DMS153 (cell line): ENCODE measurements at places on chromosomes 11 and 22.

DNA sequence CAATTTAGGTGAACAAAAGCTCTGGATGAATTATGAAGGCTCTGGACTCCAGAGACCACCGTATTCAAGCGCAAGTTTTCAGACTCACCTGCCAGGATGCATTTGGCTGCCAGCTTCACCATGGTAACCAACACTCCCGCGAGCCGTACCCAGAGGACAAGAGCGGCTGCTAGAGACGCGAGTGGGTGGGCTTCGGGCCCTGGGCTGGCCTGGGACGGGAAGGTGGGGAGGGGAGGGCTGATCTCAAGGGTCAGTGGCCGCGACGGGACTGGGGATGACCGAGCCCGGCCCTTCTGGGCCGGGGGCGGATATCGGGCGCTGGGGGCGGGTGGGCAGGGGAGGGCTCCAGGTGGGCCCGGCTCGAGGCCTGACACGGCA, 344 bp downstream of the IFT27 start:
- no peak for DNase-seq

- DNase-seq = no peak
Measured at GRCh38 chr22:49514641-49515040, 313.0 kb downstream of the BRD1 start.

GRCh38 chr11:87628026-87628580, 547.1 kb downstream of the RAB38 start:
- no peak for DNase-seq

DNA sequence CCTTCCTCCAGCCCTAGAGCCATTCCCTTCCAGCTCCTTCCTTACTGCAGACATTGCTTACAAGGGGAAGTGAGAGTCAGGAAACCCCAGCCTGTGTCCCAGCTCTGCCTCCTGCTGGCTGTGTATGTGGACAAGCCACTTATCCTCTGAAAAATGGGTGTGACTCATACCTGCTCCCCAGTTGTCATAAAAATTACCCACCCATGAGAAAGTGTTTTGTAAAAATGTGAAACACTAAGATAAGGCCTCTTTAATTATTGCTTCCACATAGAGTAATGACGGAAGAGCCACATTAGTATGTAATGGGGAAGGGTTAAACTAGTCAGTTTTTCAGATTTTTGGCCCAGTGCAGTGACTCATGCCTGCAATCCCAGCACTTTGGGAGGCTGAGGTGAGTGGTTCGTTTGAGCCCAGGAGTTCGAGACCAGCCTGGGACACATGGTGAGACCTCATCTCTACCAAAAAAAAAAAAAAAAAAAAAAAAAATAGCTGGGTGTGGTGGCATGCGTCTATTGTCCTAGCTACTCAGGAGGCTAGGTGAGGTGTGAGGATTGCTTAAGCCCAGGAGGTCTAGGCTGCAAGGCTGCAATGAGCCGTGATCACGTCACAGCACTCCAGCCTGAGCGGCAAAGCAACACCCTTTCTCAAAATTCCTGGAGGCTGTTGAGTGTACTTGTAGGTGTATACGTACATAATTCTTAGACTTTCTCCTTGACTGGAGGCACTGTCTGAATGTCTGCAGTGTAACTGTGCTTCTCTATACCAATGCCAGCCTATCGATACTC, 84.9 kb downstream of the CTTN start:
- DNase-seq = no peak

DNA sequence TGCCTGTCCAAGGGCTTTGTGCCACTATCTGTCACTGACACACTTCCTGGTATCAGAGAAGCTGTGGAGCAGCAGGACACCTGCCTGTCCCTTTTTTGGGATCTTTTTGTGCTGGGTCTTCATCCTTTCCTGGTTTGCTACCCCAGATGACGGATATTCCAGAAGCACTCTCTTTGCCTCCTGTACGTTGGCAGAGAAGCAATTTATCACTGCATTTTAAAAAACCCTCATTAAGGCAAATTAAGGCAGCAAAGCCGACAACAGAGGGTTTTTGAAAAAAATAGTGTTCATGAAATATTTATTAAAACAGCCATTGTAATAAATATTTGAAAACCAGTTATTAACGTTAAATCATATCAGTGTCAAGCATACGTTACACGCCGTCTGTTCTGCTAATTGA, 209.6 kb upstream of the NTM start:
- DNase-seq = no peak

DNA sequence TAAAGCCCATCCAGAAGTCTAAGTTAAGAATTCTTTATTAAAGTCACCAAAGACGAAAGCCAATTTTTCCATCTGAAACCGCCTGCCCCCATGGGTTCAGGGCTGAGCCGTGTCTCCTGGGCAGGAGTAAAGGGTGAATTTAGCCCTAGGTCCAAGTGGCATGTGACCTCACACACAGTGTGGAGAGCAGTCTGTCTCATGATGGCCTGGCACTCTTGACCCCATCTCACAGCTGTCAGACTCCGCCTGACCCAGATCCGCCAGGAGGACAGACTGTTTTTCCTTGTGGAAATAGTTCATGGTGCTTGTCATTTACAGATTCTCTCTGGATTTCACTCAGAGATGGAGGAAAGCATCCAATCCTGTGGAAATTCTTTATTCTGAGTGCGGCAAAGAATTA, 109.7 kb downstream of the GALNT18 start:
- DNase-seq = no peak

GRCh38 chr11:127412722-127413380, 412.3 kb upstream of the KIRREL3 start:
- DNase-seq = peak; percentile 35

DNA sequence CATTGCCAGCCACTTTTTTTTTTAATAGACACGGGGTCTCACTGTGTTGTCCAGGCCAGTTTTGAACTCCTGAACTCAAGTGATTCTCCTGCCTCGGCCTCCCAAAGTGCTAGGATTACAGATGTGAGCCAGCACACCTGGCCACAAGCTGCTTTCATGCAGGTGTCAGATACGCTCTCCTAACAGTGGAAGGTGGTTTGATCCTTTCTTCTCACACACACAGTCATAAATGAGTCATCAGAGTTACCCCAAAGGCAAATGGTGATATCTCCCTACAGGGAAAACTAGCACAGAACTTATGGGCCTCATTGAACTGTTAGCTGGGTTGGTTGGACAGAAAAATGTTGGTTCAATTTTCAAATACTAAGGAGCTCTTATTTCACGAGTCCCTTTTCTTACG, 38.2 kb upstream of the UBASH3B start:
- DNase-seq = no peak

DNA sequence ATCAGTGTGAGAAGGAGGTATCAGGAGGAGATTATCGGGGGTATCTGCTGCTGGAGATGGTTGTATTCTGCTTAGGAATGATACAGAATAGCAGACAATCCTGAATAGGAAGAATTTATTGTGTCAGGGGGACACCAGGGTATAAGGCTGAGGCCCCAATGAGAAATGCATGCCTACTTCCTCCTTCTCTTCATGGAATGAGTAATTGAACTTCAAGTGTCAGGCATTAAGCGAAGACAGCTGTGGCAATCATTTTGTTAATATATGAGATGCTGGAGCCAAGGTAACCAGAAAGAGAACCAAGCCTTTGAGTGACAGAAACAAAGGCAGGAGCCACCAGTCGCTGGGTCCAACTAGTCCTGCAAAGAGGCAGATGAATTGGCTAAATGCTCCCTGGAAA, 49.1 kb downstream of the KIRREL3 start:
- DNase-seq = peak; percentile 21

DNA sequence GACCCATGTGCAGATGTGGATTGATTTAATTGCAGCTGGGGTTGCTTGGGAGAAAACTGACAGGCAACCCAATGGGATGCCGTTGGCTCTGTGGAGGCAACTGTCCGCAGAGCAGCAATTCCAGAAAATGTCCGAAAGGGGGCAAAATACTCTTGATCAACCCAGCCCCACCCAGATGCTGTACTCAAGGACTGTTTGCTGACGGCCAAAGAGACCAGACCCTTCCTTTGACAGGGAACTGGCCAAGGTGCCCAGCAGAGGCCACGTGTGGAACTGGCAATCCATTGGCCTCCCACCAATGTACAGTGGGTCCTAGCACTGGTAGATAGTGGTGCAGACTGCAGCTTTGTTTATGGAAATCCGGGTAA, 29.7 kb upstream of the KCNA4 start:
- DNase-seq = no peak

DNA sequence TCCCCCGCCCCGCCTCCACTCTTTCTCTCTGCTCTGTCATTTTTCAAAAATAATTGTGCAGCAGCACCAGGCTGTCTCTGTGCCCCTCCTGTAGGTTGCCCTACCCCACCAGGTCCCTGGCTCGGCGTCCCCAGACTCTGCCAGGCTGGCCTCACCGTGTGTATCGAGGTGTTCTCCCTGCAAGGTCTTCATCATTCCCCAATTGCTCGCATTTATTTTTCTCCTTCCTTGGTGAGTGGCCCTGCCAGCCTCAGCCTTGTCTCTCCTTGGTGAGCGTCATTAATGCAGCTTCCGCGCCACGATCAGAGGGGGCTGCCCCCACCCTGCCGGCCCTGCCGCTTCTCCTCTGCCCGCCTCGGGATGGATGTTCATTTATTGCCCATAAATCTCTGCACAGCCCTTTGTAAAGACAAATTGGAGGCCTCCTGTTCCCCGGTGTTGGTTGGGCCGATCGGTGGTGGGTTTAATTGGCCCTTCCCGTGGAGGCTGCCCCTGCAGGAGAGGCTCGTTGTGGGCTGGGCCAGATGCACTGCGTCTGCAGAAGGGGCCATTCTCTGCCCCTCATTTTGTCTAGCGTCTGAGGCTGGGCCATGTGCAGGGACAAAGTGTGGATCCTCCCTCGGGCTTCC, 33.2 kb downstream of the RTN4R start:
- no peak for DNase-seq

DNA sequence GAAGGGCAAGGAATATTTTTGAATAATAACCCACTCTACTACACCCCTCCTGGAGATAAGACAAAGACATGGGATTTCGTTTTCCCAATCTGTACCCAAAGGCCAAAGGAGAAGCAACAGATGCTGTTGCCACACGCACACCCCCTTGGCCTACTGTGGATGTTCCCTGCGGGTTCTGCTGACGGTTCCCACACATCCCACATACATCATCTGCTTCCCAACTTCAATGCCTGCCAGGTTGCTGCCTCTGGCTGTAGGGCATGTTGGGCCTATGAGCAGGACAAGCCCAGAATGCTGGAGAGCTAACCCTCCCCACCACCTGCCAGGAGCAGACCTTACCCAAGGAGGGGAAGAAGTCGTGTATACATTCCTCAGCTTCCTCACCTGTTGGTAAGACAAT, 13.6 kb upstream of the RBFOX2 start:
- no peak for DNase-seq

DNA sequence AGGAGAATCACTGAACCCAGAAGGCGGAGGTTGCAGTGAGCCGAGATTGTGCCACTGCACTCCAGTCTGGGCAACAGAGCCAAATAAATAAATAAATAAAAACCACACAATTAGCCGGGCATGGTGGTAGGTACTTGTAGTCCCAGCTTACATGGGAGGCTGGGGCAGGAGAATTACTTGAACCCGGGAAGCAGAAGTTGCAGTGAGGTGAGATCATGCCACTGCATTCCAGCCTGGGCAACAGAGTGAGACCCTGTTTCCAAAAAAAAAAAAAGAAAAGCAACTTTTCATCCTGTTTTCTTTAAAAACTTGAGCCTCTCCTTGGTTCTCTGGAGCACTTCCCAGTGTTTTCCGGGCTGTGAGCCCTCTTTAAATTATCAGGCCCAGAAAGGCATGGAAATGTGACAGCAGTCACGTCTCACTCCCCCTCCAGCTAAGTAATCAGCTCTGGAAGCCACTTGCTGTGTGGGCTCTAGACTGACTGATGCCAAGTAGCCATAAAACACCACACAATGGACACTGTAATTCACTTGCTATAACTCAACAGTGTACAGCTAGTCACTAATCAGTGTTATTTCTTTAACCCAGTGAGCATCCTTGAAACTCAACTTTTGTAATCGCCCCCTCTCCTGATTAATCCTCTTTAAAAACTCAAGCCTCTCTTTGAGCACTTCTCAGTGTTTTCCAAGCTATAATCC, 13.0 kb upstream of the MCHR1 start:
- DNase-seq = peak; percentile 34

- DNase-seq = peak; percentile 97
Measured at GRCh38 chr11:34667810-34668582, 47.1 kb downstream of the EHF start.

DNA sequence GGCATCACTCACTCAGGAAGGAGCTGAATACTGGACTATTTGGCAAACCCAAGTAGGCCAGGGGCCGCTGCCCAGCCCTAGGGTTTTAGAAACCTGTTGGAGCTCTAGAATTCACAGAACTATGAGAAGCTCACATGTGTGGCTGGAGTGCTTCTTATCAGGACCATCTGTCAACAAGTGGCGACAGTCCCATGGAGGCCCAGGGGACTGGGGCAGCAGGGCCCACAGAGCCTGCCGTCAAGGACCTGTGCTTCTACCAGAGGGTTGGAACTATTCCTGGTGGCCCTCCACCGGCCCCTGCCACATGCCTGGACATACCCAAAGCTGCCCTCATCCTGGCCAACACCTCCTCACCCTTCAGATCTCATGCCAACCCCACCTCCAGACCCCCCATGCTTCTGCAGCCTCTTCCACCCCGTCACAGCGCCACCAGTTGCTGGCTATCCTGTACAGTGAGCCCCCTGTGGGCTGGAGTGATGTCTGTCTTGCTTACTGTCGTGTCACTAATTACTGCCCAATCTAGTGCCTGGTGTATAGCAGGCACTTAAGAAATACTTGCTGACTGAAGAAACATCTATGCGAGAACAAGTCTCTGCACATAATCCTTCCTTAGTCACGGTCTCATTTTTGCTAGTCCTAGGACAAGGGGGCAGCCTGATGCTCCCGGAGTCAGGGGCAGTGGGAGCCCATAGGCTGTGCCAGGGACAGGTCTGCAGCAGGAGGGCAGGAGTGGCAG, 27.2 kb upstream of the RASL10A start:
- DNase-seq = no peak

DNA sequence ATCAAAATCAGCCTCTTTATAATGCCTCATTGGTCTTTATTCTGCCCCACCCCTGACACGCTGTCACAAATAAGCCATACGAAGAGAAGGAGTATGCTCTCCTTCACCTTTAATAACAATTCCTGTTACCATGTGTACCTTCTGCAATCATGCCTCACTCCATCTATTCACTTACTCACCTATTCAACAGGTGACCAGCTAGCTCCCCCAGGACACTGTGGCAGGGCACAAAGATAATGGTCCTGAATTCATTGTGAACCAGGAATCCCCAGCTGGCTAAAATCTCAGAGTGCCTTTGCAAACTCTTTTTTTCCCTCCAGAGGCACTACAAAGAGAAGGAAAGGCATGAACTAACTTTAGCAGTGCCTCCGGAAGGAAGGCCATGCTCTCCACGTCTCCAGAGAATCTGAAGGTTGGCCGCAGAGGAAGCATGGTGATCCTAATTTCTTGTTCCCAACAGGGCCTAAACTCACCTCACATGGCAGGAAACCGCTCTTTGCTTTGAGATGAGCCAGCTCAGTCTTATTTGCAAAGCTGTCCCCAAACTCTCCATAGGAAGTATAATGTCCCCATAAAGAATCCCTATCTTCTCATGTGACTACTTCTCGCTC, 590.3 kb downstream of the BUD13 start:
- DNase-seq = no peak

- DNase-seq = peak; percentile 88
Measured at GRCh38 chr11:123083623-123084029, 21.7 kb upstream of the HSPA8 start.
